Keratinocyte (primary cell): ENCODE measurements at places on chromosomes 5 and 9.

DNA sequence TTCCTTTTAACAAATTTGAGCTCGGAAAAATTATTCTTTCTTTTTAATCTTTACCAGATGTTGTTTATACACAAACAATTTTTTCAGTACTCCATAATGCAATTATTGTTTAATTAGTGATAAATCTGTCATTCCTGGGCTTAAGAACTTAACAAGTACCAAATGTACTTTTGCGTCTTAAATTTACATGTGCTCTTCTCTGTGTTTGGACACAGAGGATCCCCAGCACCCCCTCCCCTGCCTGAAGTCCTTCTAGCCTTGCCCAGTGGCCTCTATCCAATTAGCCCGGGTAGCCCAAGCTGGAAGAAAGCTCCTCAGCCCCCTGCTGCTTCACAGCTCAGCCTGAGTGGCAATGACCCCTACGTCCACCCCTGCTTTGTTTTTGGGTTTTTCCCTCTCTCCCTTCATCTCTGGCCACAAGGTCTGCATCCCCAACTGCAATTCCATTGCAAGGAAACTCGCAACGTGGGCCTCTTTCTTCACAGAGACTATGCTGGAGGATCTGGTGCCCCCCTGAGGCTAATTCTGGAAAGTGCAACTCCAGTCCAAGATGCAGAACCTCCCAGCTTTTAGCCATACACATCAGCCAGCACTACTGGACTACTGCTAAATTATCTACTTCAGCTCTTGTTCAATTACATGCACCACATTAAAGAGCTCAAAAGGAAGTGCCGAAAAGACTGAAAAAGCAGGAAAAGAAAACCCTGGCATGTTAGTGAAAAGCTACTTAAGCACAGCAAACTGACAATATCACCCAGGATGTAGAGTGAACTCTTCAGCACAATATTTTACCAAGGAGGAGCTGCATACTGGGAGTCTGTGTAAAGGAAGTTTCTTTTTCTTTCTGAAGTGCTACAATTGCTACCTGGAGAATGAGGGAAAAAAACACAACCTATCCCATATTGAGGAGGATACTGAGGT is 186.2 kb downstream of the FANCC start:
- peak; percentile 23 for DNase-seq

DNA sequence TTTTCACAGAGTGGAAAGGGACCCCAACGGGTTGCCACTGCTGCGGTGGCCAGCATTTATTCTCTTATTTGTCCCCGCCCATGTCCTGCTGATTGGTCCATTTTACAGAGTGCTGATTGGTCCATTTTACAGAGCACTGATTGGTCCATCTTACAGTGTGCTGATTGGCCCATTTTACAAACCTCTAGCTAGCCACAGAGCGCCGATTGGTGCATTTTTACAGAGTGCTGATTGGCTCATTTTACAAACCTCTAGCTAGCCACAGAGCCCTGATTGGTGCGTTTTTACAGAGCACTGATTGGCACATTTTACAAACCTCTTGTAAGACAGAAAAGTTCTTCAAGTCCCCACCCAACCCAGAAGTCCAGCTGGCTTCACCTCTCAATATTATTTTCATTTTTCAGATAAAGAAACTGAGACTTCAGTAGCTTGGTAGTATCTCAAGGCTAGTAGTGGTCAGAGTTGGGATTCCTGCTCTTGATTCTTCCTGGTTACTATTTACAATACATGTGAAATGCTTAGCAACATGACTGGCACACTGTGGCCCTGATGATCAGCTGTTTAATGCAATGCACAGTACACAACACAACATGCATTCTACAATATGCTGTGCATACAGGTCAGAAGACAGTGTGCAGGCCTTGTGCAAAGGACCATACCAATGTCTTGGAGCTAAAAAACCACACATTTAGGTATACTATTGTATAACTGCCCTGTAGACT is 63.6 kb upstream of the BOD1 start:
- DNase-seq = no peak

- DNase-seq = no peak
Observed at GRCh38 chr5:134879456-134879855, 5.3 kb downstream of the TXNDC15 start.

GRCh38 chr5:168964182-168964581 is 336.8 kb downstream of the SLIT3 start:
- no peak for DNase-seq

DNA sequence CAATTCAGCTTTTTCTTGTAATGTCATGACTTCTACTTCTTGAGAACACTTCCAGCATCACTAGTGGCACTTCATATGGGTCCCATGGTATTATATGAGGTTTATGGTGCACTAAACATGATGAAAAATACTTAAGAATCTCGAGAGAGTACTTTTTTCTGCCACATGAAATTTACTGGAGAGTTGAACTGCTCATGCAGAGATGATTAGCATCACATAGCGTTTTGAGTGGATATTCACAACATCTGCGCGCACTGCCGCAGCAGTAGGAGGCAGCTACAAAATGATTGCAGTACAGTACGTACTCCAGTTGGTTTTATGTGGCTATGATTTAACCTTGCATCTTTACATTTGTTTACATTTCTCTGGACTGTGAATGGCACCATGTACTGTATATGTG is 14.7 kb downstream of the RAD1 start:
- DNase-seq = no peak

GRCh38 chr5:1907616-1908015 is 24.9 kb upstream of the IRX4 start:
- no peak for DNase-seq

DNA sequence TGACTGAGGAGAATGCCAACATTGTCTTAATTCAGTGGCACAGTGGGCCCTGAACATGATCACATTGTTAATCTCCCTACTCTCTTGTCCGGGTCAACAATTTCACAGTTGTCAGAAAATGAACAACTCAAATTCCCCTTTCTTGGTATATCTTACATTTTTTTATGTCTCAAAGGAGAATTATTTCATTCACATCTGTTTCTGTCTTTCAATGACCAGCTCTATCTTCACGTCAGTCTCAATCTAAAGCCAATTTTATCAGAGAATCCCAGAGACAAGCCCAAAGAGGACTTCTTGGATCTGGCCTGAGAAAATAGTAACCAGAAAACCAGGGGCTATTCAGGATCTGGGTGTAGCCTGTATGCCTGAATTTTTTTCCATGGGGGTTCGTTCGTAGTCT is 477.5 kb downstream of the PDE4D start:
- DNase-seq = no peak

DNA sequence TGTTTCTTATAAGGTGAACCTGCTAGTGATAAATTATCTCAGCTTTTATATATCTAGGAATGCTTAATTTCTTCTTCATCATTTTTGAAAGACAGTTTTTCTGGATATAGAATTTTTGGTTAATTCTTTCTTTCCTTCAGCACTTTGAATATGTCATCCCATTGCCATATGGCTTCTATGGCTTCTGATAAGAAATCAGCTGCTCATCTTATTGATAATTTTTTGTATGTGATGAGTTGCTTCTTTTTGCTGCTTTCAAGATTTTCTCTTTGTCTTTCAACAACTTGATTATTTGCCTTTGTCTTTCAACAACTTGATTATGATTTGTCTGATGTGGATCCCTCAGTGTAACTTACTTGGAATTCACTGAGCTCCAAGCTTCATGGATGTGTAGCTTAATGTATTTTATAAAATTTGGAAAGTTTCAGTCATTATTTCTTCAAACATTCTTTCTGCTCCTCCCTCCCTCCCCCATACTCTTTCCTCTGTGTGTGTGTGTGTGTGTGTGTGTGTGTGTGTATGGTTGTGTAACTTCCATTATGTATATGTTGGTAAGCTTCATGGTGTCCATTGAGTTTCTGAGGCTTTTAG is 243.9 kb downstream of the TLE1 start:
- DNase-seq = no peak

- no peak for DNase-seq
Observed at GRCh38 chr9:86938780-86939179, 8.5 kb downstream of the GAS1 start.

- DNase-seq = no peak
Observed at GRCh38 chr5:5558102-5558501, 135.6 kb downstream of the ICE1 start.

GRCh38 chr9:75644649-75645048 is 245.8 kb upstream of the PCSK5 start:
- no peak for DNase-seq

- no peak for DNase-seq
Observed at GRCh38 chr5:160450164-160450932, 28.7 kb downstream of the PTTG1 start.

DNA sequence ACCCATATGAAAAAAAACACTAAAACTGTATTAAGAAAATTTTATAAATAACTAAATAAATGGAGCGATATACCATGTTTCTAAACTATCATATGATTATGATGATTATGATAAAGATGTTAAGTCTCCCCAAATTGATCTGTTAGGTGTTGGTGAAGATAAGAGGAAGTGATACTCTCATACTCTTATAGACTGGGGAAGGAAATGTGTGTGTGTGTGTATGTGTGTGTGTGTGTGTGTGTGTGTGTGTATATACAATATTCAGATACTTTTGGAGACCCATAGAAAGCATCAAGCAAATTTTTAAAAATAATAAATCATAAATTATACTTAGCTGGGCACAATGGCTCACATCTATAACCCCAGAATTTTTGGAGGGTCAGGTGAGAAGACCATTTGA is 62.9 kb downstream of the TMEM232 start:
- DNase-seq = no peak

DNA sequence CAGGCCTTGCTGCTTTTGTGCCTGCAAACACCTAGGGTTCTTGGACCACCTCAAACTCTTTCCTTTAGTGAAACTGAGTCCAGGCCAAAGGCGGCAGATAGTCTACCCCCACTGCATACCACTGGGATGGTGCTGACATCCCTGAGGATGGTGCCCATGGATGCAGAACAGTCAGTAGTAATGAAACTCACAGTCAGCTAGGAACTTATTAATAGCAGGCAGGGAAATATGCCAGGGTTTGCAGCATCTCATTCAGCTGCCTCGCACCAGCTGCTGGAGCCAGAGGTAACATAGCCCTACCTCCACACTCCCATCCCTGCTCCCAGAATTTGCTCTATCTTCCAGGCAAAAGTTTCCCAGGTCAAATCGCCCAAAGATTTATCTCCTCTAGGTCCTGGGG is 189.1 kb downstream of the SREK1 start:
- DNase-seq = no peak
